ENCODE measurements at places on chromosomes 7 and 10.
A peak's percentile ranks its signal among the peaks of the same experiment; 100 is the strongest.

GRCh38 chr10:47020471-47020870, 109.2 kb downstream of the PTPN20 start:
- DNase-seq, result no peak

GRCh38 chr10:110615057-110615747, 28.9 kb upstream of the RBM20 start:
- no peak for DNase-seq

GRCh38 chr7:37081436-37081835, 357.1 kb upstream of the AOAH start:
- DNase-seq, result peak; percentile 24

DNA sequence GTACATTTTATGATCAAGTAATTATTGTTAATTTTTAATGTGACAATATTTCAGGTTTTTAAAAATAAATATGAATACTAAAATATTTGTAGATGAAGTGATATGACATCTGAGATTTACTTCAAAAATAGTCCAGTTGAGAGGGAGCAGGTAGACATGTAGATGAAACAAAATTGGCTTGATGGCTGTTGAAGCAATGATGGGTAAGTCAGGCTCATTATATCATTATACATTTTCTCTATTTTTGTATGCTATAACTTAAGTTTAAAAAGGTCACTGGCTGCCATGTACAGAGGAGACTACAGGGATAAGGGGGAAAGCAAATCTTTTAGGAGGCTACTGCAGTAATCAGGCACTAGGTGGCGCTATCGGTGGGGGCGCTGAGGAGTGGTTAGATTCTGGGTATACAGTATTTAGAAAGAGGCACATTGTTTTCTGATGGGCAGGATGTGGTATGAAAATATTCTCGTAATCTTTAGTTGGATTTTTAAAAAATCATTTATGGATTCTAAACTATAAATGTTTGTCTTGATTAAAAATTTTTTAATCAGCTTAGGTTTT, 189.8 kb upstream of the IMMP2L start:
- DNase-seq, result peak; percentile 85

GRCh38 chr7:94296881-94297280, 97.8 kb upstream of the COL1A2 start:
- no peak for DNase-seq

DNA sequence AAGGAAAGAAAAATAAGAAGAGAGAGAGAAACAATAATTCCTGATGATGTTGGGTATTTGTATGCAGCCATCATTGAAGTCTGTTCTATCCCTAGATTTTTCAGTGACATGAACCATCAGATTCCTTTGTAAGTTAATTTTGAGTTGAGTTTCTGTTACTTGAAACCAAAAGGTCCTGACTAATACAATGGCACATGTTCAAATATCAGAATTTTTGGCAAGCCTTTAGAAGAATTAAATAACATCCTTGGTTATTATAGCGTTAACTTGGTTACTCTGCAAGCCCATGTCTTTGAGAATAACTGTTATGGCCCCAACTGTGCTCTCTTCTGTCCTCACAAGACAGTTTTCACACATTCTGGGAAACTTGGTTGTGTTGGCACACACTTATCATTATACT, 66.5 kb downstream of the SYPL1 start:
- no peak for DNase-seq

DNA sequence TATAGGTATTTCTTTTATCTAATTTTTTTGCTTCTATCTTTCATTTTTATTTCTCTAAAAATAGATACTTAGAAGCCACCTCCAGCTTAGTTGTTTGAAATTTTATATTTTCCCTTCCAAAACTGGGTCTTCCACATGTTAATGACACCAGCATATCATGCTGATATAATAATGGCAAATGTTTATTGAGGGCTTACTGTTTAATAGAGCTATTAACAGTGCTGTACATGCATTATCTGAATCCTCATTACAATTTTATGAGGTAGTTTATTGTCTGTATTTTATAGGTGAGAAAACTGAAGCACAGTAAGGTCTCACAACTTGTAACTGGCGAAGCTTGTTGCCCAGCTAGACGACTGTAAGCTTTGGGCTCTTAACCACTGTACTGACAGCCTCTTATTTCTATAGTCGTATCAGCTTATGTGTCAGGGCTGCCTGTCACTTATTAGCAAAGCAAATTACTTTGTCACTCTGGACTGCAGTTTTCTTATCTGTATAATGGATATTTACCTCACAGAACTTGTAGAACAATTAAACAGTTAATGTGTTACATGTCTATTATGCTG, 51.2 kb downstream of the ANKIB1 start:
- no peak for DNase-seq

GRCh38 chr7:27101171-27101956, 1.1 kb downstream of the HOXA2 start:
- DNase-seq, result no peak

DNA sequence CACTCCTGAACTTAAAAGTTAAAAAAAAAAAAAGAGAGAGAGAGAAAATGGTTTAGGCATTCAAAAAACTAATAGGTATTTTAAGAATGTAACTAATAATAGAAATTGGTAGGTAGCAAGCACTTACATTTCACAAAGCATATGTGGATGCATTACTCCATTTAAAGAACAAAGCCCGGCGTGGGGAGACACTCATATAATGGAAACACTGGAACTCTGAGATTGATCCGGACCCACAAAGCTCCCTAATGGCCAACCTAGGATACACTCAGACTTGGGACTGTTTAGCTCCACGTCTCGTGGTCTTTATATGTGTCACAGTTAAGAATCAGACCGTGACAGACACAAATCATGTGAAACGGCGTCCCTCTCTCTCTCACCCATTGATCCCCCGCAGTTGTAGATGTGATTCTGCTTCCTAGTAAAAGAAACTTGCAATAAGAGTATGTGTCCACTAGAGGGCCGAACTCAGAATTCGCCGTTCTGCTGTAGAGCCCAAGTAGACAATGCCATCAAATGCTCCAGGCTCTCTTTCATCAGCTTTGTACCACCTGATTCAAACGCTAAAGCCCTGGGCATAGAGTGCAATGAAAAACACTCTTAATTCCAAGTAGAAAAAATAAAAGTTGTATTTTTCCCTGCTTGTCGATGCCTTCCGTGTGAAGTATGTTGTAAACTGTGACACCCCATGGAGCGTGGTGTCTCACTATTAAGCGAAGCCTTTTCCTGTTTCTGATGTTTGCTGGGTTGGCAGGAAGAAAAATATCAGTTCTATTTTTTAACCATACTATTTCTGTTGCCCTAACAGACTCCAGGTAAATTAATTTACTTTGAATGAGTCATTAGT, 429.0 kb upstream of the MTPN start:
- DNase-seq, result peak; percentile 70

DNA sequence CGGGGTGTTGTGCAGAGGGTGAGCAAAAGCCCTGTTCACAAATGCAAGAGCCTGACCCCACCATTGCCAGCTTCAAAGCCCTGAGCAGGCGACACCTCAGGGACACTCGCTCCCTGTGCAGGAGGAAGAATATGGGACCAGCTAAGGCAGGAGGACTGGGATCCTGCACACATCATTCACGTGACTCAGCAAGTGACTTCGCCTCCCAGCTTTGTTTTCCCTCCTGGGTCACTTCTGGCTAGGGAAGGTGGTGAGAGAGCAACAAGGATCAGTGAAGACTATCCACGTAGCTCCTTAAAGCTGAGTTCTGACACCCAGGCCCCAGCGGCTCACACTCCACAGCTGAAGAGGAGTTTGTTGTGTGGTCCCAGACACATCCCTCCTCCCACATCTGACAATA, 164.3 kb downstream of the FGFR2 start:
- no peak for DNase-seq

DNA sequence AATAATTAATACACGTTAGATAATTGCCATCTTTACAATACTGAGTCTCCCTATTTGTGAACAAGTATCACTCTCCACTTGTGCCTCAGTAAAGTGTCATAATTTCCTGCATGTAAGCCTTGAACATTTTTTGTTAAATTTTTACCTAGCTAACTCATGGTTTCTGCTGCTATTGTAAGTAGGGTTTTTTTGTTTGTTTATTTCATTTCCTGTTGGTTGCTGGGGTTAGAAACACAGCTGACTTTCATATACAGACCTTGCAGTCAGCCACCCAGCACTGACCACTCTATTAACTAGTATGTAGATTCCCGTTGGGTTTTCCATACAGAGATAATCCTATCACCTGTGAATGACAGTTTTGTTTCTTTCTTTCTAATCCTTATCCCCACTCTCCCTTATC, 133.3 kb downstream of the MPP7 start:
- no peak for DNase-seq

GRCh38 chr10:13512564-13512963, 16.2 kb downstream of the BEND7 start:
- DNase-seq, result no peak

DNA sequence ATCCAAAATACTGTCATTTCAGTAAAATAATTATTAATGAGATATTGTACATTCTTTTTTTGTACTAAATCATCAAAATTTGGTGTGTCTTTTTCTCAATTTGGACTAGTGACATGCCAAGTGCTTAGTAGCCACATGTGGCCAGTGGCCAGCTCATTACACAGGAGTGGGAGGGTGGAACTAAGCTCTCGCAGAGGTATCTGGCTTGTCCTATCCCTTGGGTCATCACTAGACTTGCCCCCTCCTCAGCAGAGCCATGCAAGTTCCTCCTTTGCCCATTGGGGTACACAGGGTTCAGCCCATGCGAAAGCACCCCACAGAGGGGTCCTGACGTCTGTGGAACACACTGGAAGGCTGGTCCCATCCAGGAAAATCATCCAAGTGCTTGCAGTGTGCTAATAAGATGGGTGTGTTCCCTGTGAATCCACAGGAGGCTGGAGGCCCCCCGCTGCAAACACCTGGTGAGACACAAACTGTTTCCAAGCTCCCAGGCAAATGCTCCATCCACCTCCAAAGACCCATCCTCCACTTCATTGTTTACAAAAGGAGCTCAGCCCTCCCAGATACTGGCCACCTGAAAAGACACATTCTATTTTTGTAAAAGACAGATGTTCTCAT, 1.3 kb downstream of the ARHGAP22 start:
- no peak for DNase-seq

- DNase-seq, result peak; percentile 59
Measured at GRCh38 chr7:79176859-79177477, 276.5 kb downstream of the MAGI2 start.

- peak; percentile 83 for DNase-seq
Measured at GRCh38 chr7:128860158-128861073, 2.2 kb upstream of the ATP6V1F start.

- no peak for DNase-seq
Measured at GRCh38 chr10:90394311-90394710, 463.5 kb downstream of the HTR7 start.

DNA sequence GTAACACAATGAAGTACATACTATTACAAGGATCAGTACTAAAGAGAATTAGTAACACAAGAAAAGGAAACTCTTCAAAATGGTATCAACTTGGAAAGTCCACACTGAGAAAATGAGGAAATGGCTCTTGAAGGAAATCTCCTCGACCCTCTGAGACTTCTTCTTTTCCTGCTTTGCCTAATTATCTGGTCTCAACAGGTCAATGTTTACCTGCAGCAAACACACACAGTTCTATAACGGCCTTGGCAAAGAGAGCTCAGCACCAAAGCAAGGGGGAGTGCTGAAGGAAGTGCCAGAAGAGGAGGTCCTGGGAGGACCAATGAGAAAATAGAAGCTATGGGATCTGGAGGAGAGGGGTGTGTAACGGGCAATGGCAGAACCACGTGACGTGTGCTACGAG, 21.9 kb downstream of the CHCHD3 start:
- no peak for DNase-seq

DNA sequence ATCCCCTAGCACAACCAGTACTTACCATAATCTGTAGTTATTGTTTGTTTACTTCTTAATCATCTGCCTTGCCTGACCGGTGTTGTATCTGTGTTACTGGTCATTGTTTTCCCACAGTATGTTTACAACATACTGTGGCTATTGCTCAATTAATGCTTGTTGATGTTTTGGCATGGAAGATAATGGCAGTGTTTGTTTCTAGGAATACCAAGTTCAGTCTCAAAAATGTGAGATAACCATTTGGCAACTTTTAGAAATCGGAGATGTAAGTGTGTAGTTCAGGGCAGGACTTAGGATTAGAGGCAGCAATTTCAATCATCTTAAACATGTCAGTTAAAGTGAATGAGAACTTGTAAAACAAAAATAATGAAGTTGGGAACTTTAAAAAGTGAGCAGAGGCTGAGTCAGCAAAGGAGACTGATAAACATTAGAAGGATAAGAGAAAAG, 8.2 kb downstream of the MINDY3 start:
- no peak for DNase-seq
